ENCODE measurements at places on chromosomes 12 and 14. TPM values are rescaled to one million over a fixed set of nuclear protein-coding genes. Genes with fewer than 3 reads are reported as not detected.

TMEM179 gene
- not detected for total RNA-seq

FOXG1 gene
- 0.18 TPM for total RNA-seq

IAPP gene
- total RNA-seq = not detected

MYO1H gene
- 0.34 TPM for total RNA-seq

LBHD2 gene
- total RNA-seq = not detected

RTN1 gene
- 2.4 TPM for total RNA-seq

KRT78 gene
- total RNA-seq = not detected

TAS2R10 gene
- not detected for total RNA-seq

EFS gene
- total RNA-seq = 44.2 TPM

OR4N2 gene
- not detected for total RNA-seq

STYK1 gene
- 0.33 TPM for total RNA-seq

KRT74 gene
- not detected for total RNA-seq

ADSS1 gene
- 3.8 TPM for total RNA-seq

TMTC2 gene
- total RNA-seq = 4.6 TPM

TSPAN9 gene
- 40.0 TPM for total RNA-seq

CCT2 gene
- 141 TPM for total RNA-seq

ERH gene
- total RNA-seq = 206 TPM

TROAP gene
- total RNA-seq = 0.36 TPM

TSHR gene
- total RNA-seq = not detected

COCH gene
- 0.60 TPM for total RNA-seq

NPFF gene
- total RNA-seq = not detected

CLEC1B gene
- not detected for total RNA-seq

BIN2 gene
- total RNA-seq = 1.4 TPM

RNF31 gene
- total RNA-seq = 74.4 TPM

LRFN5 gene
- total RNA-seq = 3.1 TPM

PTHLH gene
- 2.1 TPM for total RNA-seq

CCDC175 gene
- total RNA-seq = not detected

PMCH gene
- total RNA-seq = not detected

MYF5 gene
- total RNA-seq = not detected

PLCZ1 gene
- total RNA-seq = not detected

KRT3 gene
- not detected for total RNA-seq

AQP6 gene
- total RNA-seq = not detected

MIA2 gene
- total RNA-seq = 21.2 TPM

GPRC5D gene
- 0.37 TPM for total RNA-seq

IL31 gene
- not detected for total RNA-seq

FAM90A1 gene
- total RNA-seq = 0.12 TPM

C1RL gene
- total RNA-seq = 147 TPM

NKX2-1 gene
- not detected for total RNA-seq

OAS3 gene
- 2.3 TPM for total RNA-seq

LACRT gene
- not detected for total RNA-seq

TSPAN19 gene
- total RNA-seq = not detected

KLHL33 gene
- 1.2 TPM for total RNA-seq

TAS2R31 gene
- 2.4 TPM for total RNA-seq

PHC1 gene
- 60.9 TPM for total RNA-seq

IL26 gene
- total RNA-seq = not detected

SPX gene
- 0.23 TPM for total RNA-seq

LTBP2 gene
- total RNA-seq = 31.4 TPM
